ENCODE measurements at places on chromosomes 16 and 17. TPM values are rescaled to one million over a fixed set of nuclear protein-coding genes. Genes with fewer than 3 reads are reported as not detected.

DNA sequence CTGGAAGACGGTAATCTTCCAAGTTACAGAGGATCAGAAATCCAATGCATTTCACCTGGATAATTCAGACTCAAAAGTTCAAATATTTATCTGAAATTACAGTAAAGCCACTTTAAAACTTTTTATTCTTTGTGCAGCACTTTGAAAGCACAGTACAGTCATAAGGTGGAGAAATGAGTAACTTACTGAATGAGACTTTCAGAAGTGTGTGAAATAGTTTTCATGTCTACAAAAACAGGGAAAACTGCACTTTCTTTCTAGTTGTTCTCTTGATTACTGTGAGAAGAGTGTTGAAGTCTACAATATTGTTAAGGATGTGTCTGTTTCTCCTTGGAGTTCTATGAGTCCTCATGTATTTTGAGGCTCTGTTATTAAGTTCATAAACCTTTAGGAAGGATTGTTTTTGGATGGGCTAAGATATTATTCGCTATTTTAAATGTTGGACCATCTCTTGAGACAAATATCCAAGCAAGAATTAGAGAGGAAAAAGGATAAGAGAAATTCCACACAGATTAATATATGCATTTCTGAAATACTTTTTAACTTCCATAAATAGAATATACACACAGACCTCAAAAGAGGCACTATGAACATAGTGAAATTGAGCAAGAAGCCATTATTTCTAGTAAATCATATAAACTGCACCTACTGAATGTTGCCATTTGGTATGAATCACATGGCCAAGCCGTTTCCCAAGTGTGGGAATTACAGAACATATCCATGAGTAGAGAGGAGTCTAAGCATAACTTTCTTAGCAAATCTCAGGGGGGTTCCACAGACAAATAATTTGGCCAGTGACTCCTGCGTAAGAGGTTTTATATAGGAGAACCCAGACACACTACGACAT is 83.6 kb upstream of the PLEKHM1 start:
- DNase-seq = no peak

GRCh38 chr17:76504117-76504516 is 2.9 kb upstream of the RHBDF2 start:
- no peak for DNase-seq

GRCh38 chr17:29546830-29547229 is 20.0 kb downstream of the ABHD15 start:
- DNase-seq = no peak

DNA sequence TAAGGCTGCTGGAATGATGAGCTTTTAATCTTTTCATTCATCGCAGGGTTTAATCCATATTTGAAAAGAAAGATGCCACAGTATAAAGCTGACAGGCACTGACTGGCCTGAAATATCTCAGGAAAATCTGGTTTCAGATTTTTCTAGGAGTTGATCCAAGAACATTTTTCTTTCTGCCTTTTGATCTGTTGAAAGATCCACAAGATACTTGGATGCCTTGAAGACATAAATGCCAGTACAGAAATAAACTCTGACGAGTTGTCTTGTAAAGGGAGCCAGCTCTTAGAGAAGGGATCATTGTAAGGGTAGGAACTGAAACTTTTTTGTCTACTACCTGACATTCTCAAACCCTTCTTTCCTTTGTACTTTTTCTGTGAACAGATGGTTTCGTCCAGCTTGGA is 25.4 kb upstream of the KRT20 start:
- DNase-seq = no peak

GRCh38 chr17:15942207-15942833 is 2.6 kb upstream of the ADORA2B start:
- no peak for DNase-seq

GRCh38 chr16:78045865-78046581 is 23.7 kb downstream of the CLEC3A start:
- peak; percentile 47 for DNase-seq

DNA sequence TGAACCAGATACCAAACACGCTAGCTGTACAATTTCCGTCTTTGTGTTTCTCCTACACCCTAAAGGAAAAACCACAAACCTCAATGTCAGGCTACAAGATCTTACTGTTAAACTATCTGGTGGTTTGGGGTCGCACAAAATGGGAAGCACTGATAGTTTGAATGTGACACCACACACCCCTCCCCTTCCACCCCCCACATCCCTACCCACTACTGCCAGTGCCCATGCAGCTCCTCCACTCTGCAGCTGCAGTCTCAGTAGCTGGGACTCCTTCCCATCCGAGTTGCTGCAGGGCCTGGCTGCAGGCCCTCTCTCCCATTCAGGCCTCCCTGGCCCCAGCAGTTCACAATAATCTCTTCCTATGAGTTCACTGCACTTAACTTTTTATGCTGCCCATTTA is 18.4 kb downstream of the TRAP1 start:
- no peak for DNase-seq

DNA sequence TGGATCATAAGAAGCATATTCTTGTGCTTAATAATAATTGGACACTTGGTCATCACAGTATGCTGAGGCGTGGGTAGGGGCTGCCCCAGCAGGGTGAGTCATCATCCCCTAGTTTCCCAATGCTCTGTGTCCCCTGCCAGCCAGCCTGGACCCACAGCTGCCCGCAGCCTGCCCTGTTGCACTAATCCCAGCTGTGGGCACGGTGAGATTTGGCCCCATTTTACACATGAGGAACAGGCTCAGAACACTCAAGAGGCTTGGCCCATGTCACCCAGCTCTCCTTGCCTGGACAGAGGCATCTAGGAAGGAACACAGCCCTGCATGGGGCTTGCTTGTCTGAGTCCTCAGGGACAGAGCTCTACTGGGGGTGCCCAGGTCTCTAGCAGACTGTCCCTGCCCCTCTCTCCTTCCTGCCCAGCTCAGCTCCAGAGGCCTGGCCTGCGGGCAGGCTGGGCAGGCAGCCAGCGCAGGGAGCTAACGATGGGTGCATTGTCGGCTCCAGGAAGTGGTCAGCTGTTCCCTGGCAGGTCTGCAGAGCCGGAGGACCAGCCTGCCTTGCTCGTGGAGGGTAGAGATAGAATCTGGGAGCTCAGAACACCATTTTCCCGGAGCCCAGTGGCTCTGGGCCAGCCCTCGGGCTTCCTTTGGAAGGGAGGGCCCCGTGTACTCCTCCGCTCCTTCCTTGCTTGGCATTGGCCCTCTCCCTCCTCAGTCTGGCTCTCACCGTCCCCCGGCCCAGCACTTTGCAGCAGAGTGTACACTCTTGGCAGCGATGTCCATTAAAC is 189.4 kb downstream of the RAB11FIP4 start:
- no peak for DNase-seq

- no peak for DNase-seq
Measured at GRCh38 chr16:24139282-24139681, 116.9 kb upstream of the CACNG3 start.

- no peak for DNase-seq
Measured at GRCh38 chr17:45398800-45399199, 33.9 kb downstream of the ARHGAP27 start.

GRCh38 chr16:4496305-4496704 is 20.1 kb downstream of the HMOX2 start:
- no peak for DNase-seq

GRCh38 chr17:56635641-56636040 is 42.1 kb downstream of the NOG start:
- no peak for DNase-seq

- no peak for DNase-seq
Measured at GRCh38 chr17:77097631-77098180, 43.1 kb upstream of the SEC14L1 start.

- no peak for DNase-seq
Measured at GRCh38 chr17:4721203-4722135, 9.8 kb upstream of the MED11 start.

GRCh38 chr17:57480438-57481196 is 224.3 kb downstream of the MSI2 start:
- no peak for DNase-seq

GRCh38 chr16:66490774-66491715 is 58.9 kb downstream of the TK2 start:
- no peak for DNase-seq

DNA sequence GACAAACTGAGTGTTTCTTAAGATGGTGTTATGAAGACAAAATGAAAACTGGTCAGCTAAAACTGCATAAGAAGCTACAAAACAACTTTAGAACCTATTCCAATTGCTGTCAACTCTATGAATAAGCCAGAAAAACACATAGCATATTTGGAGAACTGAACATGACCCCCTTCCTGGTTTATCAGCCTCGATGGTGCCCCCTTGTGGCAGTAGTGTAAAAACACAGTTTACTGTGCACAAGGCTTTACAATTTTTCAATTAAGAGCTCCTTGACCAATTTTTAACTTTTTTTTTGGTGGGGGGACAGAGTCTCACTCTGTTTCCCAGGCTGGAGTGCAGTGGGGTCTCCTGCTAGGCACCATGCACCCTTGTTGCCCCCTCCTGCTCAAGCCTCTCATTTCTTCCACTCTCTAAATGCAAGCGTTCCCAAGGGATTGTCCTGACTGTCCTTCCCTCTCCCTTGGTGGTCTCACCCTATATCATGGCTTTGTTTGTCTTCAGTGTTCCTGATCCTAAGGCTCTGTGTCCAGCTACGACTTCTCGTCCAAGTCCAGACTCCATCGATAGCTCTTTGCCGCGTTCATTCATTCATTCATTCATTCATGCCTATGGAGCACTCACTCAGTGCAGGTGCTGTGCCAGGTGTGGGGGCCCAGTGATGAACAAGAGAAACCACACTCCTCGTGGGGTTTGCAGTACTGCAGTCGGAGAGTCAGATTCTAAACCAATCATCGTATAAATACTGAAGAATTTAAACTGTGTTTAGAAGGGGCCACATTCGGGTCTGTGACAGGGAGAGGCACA is 7.5 kb downstream of the EIF1 start:
- peak; percentile 51 for DNase-seq

DNA sequence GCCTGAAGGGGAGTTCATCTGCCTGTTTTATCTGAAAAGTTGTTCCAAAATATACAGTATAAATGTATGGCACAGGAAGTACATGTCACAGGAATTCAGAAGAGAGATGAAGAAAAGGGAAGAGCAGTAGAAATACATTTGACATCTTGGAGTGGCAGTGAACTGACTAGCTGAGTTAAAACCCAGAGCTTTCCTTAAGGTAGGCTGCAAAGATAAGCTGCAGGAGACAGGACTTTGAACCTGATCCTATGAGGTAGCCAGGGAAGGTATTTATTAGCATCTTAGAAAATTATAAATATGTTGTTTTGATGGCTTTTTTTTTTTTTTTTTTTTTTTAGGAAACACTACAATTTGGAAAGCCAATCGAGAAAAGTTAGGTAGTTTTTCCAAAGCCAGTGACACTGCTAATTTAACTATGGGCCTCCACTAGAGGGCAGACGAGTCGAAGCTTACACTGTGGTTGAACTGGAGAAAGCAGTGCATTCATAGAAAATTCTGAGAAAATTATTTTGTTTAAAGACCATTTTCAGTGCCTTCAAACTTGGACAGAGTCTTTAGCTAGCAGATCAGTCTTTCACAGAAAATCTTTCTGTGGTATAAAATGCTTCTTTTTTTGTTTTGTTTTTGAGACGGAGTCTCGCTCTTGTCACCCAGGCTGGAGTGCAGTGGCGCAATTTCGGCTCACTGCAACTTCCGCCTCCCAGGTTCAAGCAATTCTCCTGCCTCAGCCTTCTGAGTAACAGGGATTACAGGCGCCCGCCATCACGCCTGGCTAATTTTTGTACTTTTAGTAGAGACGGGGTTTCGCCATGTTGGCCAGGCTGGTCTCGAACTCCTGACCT is 122.3 kb downstream of the SSH2 start:
- DNase-seq = peak; percentile 46

DNA sequence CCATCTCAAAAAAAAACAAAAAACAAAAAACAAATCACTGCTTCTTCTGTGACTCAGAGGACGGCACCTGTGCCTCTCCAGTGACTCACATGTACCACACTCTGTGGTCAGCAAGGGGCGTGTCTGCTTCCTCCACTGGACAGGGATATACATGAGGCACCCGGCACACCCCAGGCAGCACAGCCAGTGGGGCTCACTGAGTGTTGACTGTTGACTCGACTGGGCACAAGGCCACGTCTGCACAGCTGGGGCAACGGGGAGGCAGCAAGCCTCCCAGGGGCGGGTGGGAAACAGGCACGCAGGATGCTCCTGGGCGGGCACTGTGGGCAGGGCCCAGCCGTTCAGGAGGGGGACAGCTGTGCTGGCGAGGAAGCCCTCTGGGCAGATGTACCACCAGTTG is 64.1 kb downstream of the TIMM22 start:
- DNase-seq = no peak

DNA sequence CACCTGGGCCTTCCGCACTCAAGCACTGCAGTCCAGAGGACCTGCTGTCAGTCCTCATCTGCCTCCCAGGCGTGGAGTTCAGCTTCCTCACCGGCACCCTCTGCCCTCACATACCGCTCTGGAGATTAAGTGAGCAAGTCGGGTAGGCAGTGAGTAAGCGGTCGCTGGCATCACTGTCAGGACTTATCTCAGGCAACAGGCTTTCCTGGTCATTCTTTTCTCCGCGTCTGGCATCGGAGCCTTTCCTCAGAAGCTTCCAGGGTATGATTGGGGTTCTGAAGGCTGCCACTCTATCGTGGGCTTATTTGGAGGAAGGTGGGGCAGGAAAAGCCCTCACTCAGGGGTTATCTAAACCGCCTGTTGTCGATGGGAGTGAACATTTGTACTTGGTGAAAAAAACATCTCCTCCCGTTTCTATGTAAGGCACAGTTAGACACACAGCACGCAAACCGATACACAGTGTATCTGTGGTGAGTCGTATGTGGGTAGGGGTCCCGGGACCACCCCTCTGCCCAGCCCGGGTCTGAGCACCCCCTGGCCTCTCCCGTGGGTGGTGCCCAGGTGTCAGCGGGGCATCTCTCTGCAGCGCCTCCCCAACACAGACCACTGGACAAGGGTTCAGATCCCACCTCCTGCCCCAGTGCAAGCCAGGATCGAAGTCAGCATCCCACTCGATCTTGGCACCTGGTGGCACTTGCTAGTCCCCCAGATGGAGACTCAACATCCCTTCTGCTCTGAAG is 92.5 kb upstream of the PLCG2 start:
- no peak for DNase-seq

DNA sequence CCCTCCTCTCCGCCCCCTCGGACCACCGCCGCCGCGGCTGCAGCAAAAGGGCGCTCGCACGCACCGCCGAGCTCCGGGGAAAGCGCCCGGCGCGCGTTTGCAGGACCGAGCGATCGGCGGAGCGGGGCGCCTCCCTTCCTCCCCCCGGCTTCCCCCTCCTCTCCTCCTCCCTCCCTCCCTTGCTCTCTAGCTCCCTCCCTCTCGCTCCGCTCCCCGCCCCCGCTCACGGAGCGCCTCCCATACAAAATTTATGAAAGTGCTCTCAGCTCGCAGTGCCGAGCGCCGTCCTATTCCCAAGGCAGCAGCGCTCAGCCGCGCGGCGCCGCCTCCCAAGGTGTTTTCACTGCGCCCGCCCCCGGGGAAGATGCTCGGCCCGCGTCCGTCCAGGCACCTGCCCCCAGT is at the start of gene RTN4RL1:
Gene RTN4RL1, minus strand, starts transcription at position 115 of the 402 bp plus-strand sequence. CDS start 469 bp downstream, outside the sequence.
- DNase-seq = peak; percentile 73

- DNase-seq = no peak
Measured at GRCh38 chr17:78917451-78918275, 7.5 kb downstream of the TIMP2 start.

KRTAP4-3 gene
- not detected for total RNA-seq

NDUFAB1 gene
- 132 TPM for total RNA-seq

FGF11 gene
- 4.8 TPM for total RNA-seq

BCL6B gene
- 1.0 TPM for total RNA-seq

ZSCAN10 gene
- total RNA-seq = not detected

ITGB3 gene
- not detected for total RNA-seq

HCRT gene
- not detected for total RNA-seq

EEF2K gene
- total RNA-seq = 41.0 TPM

CES5A gene
- not detected for total RNA-seq

BEAN1 gene
- not detected for total RNA-seq
